ENCODE measurements at places on chromosomes 3 and 15.
A peak's percentile ranks its signal among the peaks of the same experiment; 100 is the strongest.

GRCh38 chr3:98741121-98741716 is 21.9 kb upstream of the ST3GAL6 start:
- no peak for DNase-seq

DNA sequence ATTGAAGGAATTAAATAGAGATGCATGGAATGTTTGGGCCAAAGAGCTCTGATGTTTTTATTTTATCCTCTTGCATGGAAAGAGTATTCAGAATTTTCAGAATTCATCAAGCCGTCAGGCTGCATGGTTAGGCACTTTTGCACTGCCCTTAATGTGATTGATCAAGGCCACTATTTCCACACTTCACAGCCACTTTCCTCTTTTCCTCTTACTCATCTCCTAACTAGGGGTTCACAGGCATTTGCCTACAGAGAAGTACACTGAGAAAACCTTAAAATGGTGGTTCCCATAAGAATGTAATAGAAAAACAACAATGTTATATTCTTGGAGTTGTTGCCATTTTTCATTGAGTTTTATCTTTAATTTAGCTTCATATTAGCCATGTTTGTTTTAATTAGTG is 10.9 kb downstream of the SLC35A5 start:
- no peak for DNase-seq

DNA sequence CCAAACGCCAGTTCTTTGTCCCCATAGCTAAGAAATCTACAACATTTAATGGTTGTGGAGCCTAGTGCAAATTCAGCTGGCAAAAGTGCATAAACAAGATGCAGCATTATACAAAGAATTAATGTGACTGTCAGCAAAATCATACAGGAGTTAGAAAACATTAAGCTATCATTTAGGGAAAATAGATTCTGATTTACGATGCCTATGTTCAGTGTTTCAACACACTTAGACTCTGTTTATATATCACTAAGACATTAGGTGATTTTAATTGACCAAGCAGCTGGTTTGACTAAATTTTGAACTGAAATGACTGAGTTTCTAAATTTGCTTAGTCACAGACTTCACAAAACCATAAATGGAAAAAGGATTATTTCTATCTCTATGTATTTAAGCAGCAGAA is 1076.8 kb downstream of the TBL1XR1 start:
- no peak for DNase-seq

DNA sequence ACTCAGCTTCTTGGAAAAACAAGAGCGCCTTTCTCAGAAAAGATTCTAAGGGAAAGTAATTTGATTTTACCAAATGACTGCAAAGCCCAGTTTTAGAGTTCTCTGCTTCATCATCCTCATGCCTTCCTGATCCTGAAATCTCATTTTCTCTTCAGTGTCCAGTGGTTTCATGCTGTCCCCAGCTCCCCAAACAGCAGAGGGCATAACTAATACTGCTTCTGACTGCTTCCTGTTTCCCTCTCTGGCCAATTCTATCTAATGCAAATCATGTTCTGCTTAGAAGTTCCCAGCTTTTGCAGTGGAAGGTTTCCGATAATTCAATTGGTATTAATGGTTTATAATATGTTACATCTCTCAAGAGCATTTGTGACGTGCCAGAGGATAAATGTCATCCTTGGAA is 161.1 kb downstream of the CLSTN2 start:
- no peak for DNase-seq

GRCh38 chr3:153880493-153880892 is 240.7 kb upstream of the ARHGEF26 start:
- DNase-seq, result no peak

DNA sequence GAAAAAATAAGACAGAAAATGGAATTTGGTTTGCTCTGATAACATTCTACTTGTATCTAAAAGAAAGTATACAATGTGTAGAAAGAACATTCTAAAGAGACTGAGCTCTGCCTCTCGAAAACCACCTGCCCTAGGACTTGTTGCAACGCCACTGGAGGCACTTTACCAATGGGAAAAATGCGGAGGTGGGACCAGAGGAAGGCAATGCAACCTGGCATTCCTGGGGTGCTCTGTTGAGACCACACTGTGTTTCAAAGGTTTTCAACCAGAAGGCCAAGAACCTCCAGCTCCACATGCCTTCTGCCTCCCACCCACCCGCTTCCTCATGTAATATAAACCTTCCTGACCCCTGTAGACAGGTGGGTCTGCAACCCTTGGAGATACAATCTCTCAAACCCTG is 4.5 kb downstream of the PROK2 start:
- no peak for DNase-seq

- DNase-seq, result no peak
Measured at GRCh38 chr15:90679959-90680358, 37.2 kb upstream of the BLM start.

- peak; percentile 44 for DNase-seq
Measured at GRCh38 chr3:50336452-50337174, 4.0 kb downstream of the RASSF1 start.

DNA sequence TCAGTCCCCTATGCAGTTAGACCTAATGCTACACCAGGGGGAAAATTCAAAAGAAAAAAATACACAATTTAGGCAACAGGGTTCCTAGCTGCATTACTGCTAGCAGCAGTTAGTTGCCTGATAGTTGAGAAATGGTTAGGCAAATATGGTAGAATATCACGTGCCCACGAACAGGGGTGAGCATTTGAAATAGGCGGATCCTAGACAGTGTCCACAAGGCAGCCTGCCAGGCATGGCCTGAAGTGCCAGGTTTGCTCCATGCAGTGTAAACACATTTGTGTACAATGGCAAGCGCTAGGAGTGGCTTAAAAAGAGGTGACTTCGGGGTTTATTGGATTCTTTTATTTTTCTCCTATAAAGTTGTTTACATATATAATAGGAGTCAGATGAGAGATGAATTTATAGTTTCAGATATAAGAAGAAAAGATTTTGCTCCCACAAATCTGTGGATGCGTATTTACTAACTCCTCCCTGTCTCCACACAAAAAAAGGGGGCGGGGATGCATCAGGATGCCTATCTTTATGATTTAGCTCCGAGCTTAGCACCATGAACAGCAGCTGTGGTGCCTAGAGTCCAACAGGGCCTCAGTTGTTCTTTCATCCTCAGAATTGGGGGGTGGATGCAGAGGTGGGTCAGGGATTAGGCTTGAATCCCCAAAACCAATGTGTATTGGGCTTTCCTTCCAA is 3.9 kb upstream of the TGM4 start:
- no peak for DNase-seq

- no peak for DNase-seq
Measured at GRCh38 chr3:127286571-127287140, 1.2 kb downstream of the PRR20G start.

GRCh38 chr15:51186181-51186705 is 91.5 kb upstream of the TNFAIP8L3 start:
- DNase-seq, result no peak

- no peak for DNase-seq
Measured at GRCh38 chr3:9211155-9211950, 38.1 kb downstream of the SRGAP3 start.

DNA sequence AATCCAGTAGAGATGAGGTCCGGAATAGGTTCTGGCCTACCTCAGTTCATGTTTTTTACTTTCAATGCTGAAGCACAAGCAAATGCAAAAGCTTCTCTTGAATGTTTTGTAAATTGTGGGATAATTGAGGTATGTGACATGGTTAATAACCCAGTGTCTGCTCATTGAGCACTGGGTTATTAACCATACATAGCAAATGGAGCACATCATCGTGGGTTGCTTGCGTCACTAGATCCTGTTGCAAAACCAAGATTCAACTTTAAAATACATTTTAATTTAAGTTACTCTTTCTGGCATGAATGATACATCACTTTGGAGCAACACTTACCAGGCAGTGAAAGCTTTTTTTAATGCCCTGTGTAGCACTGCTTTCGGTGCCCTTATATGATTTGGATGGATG is 165.6 kb downstream of the IGF1R start:
- DNase-seq, result no peak

GRCh38 chr3:171640520-171641412 is 169.5 kb downstream of the PLD1 start:
- DNase-seq, result no peak

- DNase-seq, result no peak
Measured at GRCh38 chr15:36960179-36960946, 140.0 kb downstream of the MEIS2 start.

DNA sequence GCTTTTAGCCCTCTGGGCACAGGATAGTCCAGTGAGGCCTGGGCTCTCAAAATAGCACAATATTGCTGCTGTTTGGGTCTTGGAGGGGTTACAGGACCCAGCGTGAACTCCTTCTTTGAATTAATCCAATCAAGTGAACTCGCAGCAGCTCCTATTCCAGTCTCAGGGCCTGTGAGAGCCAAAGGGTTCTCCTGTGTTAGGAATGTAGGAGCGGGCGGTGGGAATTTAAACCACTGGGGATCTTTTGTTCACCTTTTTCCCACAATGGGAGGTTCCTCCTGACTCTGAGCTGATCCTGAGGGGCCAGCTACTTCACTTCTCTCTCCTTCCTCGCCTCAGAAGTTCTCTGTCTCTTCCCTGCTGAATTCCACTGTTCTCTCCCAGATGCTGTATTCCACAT is 504.0 kb downstream of the UNC13C start:
- DNase-seq, result no peak

DNA sequence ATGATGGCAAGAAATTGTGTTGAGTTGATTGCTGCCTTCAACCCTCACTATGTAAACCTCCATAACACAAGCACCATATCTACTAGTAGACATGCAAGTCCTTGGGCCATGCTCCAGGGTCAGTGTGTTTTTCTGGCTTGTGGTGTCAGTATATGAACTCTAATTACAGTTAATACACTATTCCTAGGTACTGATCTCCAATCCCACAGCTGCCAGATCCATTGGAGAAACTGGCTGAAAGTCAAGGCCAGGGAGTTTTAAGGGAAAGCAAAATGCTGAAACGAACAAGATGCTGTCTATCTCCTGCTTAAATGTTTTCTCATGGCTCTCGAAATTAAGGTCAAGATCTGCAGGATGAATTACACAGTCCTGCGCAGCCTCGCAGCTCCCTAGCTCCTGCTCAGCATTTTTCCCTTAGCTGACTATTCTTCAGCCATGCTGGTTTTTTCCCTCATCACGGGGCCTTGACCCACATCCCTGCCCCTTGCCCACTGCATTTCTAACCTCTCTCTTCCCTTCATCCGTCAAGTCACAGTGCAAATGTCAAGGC is 425.0 kb upstream of the ADAMTS9 start:
- DNase-seq, result no peak

DNA sequence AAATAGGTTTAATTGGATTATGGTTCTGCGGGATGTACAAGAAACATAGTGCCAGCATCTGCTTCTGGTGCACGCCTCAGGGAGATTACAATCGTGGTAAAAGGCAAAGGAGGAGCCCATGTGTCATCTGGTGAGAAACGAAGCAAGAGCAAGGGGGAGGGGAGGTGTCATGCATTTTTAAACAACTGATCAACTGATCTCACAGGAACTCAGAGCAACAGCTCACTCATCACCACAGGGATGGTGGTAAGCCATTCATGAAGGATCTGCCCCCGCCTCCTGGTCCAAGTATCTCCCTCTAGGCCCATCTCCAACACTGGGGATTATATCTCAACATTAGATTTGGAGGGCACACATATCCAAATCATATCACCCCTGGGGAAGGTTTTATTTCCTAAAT is 42.1 kb upstream of the FGF7 start:
- no peak for DNase-seq

- DNase-seq, result no peak
Measured at GRCh38 chr3:160003520-160004128, 15.0 kb downstream of the IL12A start.

DNA sequence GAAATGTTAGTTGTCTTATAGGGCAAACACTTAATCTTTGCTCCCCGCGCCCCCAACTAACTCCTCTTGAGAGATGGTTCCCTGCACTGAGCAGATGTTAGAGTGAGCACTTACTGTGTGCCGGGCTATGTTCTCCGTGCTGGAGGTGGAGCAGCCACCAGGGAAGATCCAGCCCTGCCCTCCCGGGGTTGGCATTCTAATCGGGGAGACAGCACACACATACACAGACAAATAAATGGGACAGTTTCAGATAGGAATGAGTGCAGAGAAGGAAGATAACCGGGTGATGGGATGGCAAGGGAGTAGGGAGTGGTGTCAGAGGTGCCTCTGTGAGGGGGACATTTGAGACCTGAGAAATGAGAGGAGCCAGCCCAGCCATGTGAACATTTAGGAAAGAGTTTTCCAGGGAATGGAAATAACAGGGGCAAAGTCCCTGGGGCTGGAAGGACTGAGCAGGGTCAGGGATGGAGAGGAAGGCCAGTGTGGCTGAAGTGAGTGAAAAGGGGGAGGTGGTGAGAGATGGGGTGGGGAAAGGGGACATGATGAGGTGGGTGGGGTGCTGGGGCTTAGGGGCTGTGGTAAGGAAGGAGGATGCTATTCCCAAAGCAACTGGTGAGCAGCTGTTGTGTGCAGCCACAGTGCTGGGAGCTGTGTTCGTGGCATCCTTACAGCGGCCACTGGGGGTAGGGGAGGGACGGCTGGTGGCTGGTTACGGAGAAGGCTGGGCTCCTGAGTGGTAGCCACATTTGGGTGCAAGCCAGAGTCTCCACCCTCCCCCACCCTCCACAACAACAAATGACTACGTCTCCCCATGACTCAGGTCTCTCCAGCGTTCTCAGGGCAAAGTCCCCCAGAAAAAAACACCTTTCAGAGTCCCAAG is 15.4 kb upstream of the FGD5 start:
- no peak for DNase-seq

DNA sequence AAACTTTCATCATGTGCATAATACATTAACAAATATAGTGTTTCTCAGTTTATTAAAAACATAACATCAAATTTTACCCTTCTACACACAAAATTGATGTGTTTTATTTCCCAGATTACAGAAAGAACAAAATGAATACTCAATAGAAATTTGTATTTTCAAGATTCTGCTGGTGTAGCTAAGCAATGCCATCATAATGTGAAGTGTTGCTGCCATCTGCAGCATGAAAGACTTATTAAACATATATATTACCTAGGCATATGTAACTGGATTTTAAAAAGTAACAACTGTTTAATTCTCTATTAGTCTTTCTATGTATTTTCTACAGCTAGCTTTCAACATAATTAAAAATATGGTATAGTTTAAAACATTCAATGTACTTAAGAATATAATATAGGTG is 27.5 kb downstream of the PLSCR5 start:
- peak; percentile 8 for DNase-seq

GRCh38 chr15:66724732-66725463 is 22.9 kb downstream of the SMAD6 start:
- no peak for DNase-seq
